T-helper 17 cell (primary cell): ENCODE measurements at places on chromosomes 11 and 22.

DNA sequence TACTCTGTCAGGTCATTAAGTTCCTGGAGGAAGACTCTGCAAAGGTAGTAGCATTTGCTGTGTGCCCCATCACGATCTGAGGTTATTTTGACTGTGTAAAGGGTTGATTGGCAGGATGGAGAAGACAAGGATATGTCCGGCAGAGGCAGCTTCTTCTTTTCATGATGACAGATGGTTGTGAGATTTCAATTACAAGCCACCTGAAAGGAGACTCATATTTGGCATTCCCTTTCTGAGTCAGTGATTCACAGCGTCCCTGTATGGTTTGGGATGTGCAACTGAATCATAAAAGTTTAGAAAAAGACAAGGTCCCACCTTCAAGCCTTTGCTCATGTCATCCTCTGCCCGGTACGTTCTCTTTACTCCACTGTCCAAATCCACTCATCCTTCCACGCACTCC, 113.4 kb downstream of the MTNR1B start:
- DNase-seq: no peak

DNA sequence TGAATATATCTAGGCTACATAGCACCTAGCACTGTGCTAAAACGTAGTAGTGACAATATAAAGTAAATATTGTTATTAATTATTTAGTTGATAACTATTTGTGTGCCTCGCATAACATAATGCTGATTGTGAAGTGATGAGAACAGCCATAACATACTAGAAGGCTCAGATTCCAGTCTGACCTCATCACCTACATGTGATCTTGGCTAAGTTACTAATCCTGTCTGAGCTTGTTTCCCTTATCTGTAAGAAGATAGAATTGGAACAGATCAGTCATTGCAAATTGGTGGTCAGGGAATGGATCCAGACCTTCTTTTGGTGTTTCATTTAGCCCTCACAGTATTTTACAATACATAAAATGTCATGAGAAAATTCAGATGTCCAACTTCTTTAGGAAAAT, 103.4 kb upstream of the SEZ6L start:
- no peak for DNase-seq

GRCh38 chr11:79042824-79043223, 398.0 kb downstream of the TENM4 start:
- DNase-seq: no peak

GRCh38 chr22:16932577-16932976, 75.4 kb downstream of the GAB4 start:
- no peak for DNase-seq

DNA sequence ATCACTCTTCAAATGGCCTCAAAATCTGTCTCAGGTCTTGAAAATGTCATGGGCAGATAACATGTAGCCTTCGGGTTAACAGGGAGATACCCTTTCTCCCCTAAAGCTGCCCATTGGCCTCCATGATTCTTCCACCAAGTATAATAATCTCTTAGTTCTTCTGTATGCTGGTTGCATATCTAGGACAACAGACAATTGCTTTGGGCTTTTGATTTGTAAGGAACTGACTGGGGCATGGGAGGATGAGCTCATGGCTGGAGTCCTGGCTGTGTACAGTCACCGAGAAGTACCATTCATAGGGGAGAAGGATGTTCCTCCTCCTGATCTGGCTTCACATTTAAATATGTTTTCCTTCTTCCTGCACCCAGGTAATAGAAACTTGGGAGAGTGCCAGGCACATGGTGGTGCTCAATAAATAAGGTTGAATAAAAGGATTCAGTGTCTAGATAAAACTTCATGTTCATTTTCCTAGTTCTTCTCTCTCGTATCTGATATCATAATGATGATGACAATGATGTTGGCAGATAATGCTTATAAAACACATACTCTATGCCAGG, 2.8 kb upstream of the AMPD3 start:
- no peak for DNase-seq

DNA sequence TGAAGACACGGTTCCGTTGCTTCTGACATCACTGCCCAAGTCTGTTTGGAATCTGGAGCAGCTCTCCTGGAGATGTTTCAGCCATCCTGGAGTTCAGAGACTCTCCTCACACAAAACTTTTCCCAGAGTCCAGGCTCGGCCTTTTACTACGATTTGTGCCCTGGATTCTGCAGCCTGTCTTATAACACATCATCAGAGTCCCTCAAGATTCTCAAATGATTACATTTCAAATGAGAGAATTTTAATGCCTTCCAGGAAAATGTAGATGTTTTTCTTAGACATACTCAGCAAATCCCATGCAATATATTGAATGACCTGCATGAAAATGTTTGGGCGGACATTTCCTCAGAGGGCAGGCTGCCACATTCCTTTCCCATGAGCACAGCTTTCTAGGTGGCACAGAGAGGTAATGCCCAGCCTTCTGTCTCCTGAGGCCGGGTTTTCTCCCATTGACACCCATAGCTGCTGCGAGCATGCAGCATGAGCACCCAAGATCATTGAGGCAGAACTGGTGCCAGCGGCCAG, 129.1 kb downstream of the SNX19 start:
- DNase-seq: no peak

- DNase-seq: no peak
Measured at GRCh38 chr11:88202498-88202897, 27.3 kb upstream of the RAB38 start.

GRCh38 chr11:71436861-71437260, 11.3 kb downstream of the DHCR7 start:
- no peak for DNase-seq

GRCh38 chr22:24848559-24849168, 42.7 kb downstream of the SGSM1 start:
- DNase-seq: no peak

GRCh38 chr22:17969701-17970113, 54.7 kb downstream of the MICAL3 start:
- DNase-seq: no peak

GRCh38 chr11:76626921-76627401, 43.6 kb downstream of the LRRC32 start:
- DNase-seq: no peak

- DNase-seq: no peak
Measured at GRCh38 chr11:35247863-35248262, 108.9 kb downstream of the CD44 start.
